Body of pancreas (tissue), 4 donors: ENCODE measurements at places on chromosomes 4 and X. TPM values are rescaled to one million over a fixed set of nuclear protein-coding genes. Genes with fewer than 3 reads are reported as not detected.

DNA sequence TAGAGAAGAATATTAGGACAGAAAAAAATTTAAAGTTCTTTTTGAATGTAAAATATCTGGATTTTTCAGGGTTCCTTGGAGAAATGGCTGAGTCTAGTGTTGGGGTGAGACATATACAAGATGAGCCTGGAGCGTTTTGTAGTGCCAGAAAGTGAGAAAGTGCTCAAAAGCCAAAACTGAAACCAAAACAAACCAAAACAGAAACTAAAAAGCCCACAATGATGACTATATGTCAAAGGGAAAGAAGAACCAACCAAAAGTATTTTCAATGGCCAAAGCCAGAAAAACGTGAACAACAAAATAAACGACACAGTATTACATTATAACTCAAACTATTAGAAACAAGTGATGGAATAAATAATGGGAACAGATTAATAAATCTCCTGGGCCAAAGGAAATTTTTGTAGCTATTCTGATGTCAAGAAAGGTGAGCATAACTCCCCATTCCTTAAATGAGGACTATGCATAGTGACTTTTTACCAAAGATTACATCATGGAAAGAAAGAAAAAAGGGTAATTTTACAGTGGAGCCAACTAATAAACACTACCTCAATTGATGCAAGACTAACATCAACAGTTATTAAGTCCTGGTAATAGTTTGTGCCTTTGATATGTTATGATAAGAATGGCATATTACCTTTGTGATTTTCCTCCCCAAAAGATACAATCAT lies 1137.6 kb downstream of the C4orf33 start:
- no peak overlapping the region for H3K27ac ChIP-seq
- no peaks in the 10 kb centered on the region for H3K4me1 ChIP-seq
- no peaks in the 10 kb centered on the region for H3K27me3 ChIP-seq
- H3K4me3 ChIP-seq = no peak overlapping the region
- no peaks in the 10 kb centered on the region for H3K36me3 ChIP-seq

GRCh38 chr4:178086320-178086719 lies 644.1 kb upstream of the AGA start:
- H3K4me1 ChIP-seq = no peaks in the 10 kb centered on the region
- DNase-seq = no peak
- no peak overlapping the region for H3K4me3 ChIP-seq
- H3K36me3 ChIP-seq = no peaks in the 10 kb centered on the region
- no peak overlapping the region for H3K27ac ChIP-seq

DNA sequence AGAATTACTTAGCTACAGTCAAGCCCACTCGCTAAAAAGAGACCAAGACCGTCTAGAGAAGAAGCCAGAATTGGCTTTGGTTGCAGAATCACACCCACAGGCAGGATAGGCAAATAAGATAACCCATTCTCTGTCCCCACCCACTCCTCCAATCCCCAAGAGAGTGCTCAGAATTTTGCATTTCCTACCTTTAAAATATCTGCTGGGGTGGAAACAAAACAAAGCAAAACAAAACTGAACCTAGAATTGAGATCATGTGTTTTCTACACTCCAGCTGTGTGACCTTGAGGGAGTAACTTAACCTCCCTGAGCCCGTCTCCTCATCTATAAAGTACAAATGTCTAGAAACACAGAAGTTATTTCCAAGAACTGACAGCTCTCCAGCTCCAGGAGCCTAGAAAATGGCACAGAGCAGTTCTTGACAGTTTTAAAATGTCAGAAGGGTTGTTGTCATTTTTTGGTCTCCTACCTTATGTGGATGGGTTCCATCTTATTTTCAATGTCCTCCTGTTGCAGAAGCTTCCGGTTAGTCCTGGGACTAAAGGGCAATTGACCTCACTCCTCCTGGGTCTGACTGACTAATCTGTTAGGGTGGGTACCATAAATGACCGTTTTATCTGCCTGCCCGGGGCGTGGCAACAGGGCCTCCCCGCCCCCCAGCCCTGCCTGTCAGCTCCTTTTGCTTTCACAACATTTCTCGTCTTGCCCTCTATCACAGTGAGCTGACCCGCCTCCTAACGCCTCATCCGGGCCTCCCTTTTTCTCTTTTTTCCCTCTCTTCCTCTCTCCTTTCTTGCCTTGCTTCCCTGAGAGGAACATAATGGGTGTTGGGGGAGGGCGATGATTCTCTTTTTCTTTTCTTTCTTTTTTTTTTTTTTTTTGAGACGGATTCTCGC lies 114.0 kb downstream of the RBM47 start:
- peaks cover 39% of the 10 kb centered on the region for H3K4me1 ChIP-seq
- DNase-seq = no peak
- no peaks in the 10 kb centered on the region for H3K36me3 ChIP-seq
- H3K27me3 ChIP-seq = no peaks in the 10 kb centered on the region
- H3K4me3 ChIP-seq = no peak overlapping the region
- peak overlapping the region; percentile 86 for H3K27ac ChIP-seq

DNA sequence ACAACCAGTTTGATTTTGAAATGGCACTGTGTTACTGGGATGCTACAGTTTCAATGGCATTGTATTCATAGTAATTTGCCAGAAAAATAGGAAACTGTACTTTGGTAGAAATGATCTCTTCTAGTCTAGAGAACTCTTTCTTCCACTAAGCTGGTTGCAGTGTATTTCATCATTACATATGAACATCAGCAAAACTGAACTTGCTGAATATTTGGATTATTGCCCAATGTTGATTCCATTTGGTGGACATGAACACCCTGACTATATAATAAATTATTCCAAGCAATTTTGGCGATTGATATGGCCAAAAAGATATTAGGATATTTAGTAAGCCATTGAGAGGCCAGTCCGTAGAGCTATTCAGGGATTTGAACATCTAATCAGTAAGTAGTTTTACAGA lies 191.8 kb upstream of the CXorf66 start:
- no peaks in the 10 kb centered on the region for H3K27me3 ChIP-seq
- DNase-seq = no peak
- H3K36me3 ChIP-seq = no peaks in the 10 kb centered on the region
- H3K27ac ChIP-seq = no peak overlapping the region
- no peak overlapping the region for H3K4me3 ChIP-seq

- H3K27ac ChIP-seq = no peak within 1 kb of the TSS
- H3K36me3 ChIP-seq = no peaks in the 10 kb centered on the region
- H3K27me3 ChIP-seq = peaks cover 15% of the 10 kb centered on the region
- no peak within 1 kb of the TSS for H3K4me3 ChIP-seq
- no peak for DNase-seq
- H3K4me1 ChIP-seq = peaks cover 24% of the 10 kb centered on the region
Observed at GRCh38 chr4:154491341-154492271, at the start of gene DCHS2. Gene DCHS2 (minus strand): TSS chr4:154491799. CDS start chr4:154491355, 444 bp downstream.

GRCh38 chr4:139875411-139875825 lies 209.8 kb downstream of the MGST2 start:
- H3K4me1 ChIP-seq = peaks cover 6% of the 10 kb centered on the region
- DNase-seq = peak; percentile 12
- H3K27ac ChIP-seq = no peak overlapping the region
- H3K27me3 ChIP-seq = no peaks in the 10 kb centered on the region
- no peak overlapping the region for H3K4me3 ChIP-seq
- H3K36me3 ChIP-seq = no peaks in the 10 kb centered on the region

- no peak overlapping the region for H3K27ac ChIP-seq
- H3K27me3 ChIP-seq = no peaks in the 10 kb centered on the region
- H3K4me3 ChIP-seq = no peak overlapping the region
- no peaks in the 10 kb centered on the region for H3K36me3 ChIP-seq
- peaks cover 6% of the 10 kb centered on the region for H3K4me1 ChIP-seq
Observed at GRCh38 chrX:86033385-86033784, 14.0 kb downstream of the CHM start.

DNA sequence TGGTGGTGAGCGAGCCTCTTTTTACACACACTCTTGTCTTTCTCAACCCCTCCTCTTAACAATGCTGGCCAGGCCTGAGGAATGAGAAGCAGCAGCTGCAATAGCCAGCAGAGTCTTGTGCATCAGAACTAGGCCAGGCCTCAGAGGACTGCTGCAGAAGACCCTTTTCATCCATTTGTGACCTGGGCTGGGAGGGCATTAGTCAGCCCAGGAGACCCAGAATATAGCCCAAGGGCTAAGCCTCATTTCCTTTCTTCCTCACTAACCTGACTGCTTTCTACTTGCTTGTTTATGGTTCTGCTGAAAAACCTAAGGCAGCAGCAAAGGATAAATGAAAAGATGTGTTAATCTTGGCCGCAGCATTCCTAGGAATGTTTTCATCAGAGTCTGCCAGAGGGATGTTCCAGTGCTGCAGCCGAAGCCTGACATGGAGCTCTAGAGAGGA lies 254.7 kb upstream of the AR start:
- no peaks in the 10 kb centered on the region for H3K4me1 ChIP-seq
- no peaks in the 10 kb centered on the region for H3K27me3 ChIP-seq
- no peak overlapping the region for H3K27ac ChIP-seq
- H3K36me3 ChIP-seq = no peaks in the 10 kb centered on the region
- no peak for DNase-seq

- H3K27ac ChIP-seq = no peak overlapping the region
- H3K4me1 ChIP-seq = no peaks in the 10 kb centered on the region
- no peak for DNase-seq
Observed at GRCh38 chr4:62526671-62527070, 1326.5 kb downstream of the ADGRL3 start.

Gene CXCL3
- total RNA-seq = not detected

Gene NUP62CL
- total RNA-seq = 3.3 TPM

Gene SPANXD
- not detected for total RNA-seq

Gene SRP72
- total RNA-seq = 39.4 TPM

Gene PLP1
- total RNA-seq = 2.0 TPM

Gene USP17L19
- not detected for total RNA-seq

Gene PDE6B
- total RNA-seq = 0.26 TPM

Gene CENPI
- not detected for total RNA-seq
